ENCODE measurements at places on chromosomes 7 and 10.

- no peak for DNase-seq
Measured at GRCh38 chr7:298743-299142, 8.8 kb downstream of the FOXL3 start.

GRCh38 chr10:70896551-70896950 is 8.2 kb upstream of the PCBD1 start:
- DNase-seq: no peak

GRCh38 chr7:43463401-43463980 is 119.4 kb upstream of the STK17A start:
- no peak for DNase-seq

GRCh38 chr7:99638731-99639130 is 22.0 kb downstream of the ZSCAN25 start:
- no peak for DNase-seq
